ENCODE measurements at places on chromosomes 13 and 19.

- no peak for DNase-seq
Measured at GRCh38 chr13:30156826-30157615, 150.3 kb downstream of the KATNAL1 start.

- no peak for DNase-seq
Measured at GRCh38 chr19:17419154-17419620, 660 bp upstream of the MVB12A start.

DNA sequence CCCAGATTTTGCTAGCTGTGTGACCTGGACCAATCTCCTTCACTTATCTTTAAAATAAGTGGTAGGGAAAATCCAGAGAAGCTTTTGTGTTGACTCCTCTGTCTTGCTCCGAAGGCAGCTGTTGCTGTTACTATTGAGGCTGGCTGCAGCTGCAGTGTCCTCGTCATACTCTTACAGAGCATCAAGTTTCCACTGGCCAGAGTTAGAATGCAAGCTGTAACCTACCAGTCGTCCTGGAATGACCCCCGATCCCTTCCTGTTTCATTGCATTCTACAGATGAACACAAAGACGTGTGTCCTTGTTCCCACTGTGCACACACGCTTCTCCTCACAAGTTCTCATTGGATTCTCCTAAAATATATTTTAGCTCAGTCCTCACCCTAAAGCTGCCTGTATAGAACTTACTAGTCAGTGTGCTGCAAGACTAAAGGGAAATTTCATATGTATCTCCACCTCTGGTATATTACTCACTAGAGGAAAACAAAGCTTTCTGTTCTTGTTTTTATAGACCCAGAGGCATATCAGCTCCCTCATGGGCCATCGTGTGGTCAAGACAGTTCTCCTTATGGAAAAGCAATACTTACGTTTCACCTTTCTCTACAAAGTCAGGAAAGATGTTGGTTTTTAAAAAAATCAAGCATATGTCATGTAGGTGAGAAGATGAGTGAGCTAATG lies 589.8 kb downstream of the LMO7 start:
- DNase-seq, result no peak

DNA sequence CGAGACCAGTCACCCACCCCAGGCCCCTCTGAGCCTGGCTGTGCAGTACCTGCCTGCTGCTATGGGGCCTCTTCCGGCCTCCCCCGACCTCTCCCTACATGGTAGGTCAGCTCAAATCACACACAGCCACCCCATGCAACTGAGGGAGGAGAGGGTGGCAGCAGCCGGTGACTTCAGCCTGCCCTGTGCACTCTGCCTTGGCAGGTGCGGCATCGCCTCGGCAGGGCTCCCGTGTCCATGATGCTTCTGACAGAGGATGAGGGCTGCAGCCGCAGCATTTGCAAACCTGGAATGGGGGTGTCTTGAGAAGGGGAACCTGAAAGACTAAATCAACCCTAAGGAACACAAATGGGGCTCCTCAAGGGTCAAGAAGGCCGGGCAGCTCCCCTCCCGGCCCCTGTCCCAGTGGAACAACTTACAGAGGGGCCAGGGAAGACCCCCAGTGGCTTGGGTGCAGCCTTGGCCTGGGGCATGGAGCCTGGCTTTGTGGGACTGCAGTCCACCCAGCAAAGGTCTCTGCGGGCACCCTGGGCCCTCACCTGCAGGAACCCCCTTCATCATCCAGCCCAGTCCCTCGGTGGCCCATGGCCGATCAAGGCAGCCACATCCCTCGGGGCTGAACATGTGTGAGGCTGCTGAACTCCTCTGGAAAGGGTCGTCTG lies 6.7 kb downstream of the TEX29 start:
- no peak for DNase-seq

DNA sequence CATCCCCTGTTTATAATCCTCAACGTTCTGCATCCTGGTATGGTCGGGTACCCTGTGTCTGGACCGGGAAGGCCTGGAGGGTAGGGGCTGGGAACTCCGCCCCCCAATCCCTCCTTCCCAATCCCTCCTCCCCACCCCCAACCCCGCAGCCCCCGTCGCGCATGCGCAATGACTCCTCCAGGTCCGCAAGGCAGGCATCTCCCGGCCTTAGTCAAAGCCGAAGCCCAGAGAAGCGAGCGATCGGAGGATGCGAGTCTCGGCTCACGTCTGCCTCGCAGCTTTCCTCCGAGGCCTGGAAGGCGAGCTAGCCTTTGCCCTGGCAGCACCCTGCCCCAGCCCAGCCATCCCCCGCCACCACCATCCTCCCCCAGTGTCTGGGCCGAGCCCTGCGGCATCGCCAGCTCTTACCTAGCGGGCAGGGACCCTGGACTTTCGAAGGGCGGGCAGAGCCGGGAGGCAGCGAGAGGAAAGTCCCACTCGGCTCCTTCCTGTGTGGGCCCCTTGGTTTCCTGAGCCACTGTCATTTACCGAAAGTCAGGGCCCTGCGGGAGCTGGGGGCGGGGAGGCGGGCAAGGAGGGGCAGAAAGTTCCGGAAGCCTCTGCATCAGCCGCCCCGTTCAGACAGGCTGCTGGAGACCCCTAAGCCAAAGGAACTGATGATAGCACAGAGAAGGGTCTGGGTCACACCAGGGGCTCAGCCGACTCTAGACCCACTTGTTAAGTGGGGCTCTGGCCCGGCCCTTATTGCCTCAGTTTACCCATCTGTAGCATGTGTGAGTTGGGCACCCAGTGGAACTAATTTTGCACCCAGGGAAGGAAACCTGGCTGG lies at the start of gene JAK3:
Gene JAK3 (minus strand): TSS at position 445 of the 829 bp plus-strand sequence. CDS start 3,565 bp downstream, outside the sequence.
- peak; percentile 84 for DNase-seq

GRCh38 chr13:101115762-101116171 lies 300.5 kb downstream of the NALCN start:
- peak; percentile 3 for DNase-seq

DNA sequence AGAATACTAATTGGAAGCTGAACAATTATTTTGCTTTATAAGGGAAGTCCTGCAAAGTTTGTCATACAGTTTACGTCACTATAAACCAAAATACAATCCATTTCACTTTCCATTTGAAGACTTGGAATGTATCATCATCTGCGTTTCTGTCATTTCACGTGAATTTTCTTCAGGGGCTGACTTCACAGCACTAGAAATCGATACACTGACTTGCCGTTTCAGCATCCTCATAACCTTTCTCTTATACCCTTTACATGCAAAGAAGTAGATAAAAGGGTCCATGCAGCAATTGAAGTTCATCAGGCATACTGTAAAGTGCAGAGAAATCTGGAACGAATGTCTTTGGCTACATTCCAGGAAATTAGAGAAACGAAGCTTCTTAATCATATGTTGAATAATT lies 12.2 kb downstream of the GPR183 start:
- DNase-seq, result no peak

GRCh38 chr13:26992951-26993719 lies 178.5 kb downstream of the USP12 start:
- no peak for DNase-seq

GRCh38 chr13:30395192-30396158 lies 26.8 kb upstream of the UBE2L5 start:
- peak; percentile 93 for DNase-seq

- DNase-seq, result no peak
Measured at GRCh38 chr19:32471095-32471494, 65.5 kb downstream of the DPY19L3 start.

DNA sequence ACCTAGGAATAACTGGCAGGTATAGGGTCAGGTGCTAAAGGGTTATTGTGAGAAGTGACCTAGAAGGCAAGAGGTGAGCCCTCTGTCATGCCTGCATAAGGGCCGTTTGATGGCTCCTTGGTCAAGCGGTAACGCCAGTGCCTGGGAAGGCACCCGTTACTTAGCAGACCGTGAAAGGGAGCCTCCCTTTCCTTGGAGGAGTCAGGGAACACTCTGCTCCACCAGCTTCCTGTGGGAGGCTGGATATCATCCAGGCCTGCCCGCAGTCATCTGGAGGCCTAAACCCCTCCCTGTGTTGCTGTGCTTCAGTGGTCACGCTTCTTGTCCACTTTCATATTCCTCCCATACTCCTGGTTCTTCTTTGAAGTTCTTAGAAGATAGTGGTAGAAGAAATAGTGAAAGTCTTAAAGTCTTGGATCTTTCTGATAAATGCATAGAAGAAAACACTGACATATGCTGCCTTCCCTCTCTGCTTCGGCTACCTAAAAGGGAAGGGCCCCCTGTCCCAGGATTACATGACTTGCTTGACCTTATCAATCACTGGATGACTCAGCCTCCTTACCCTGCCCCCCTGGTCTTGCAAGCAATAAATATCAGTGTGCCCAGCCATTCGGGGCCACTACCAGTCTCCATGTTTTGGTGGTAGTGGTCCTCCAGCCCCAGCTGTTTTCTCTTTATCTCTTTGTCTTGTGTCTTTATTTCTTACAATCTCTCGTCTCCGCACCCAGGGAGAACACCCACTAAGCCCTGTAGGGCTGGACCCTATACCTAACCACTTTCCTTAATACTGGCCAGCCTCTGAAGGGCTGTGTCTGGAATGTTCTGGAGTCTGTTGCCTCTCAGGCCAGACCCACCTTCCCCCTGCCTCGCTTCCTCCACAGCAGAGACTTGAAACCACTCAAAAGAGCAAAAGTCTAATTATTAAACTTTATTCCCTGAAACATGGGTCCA lies 16.1 kb upstream of the ABCC4 start:
- peak; percentile 68 for DNase-seq

- DNase-seq, result no peak
Measured at GRCh38 chr13:87667686-87668085, 3.5 kb upstream of the SLITRK5 start.

- DNase-seq, result no peak
Measured at GRCh38 chr19:29060813-29061364, 152.1 kb downstream of the UQCRFS1 start.

GRCh38 chr13:65582160-65582559 lies 1648.0 kb downstream of the PCDH9 start:
- no peak for DNase-seq

GRCh38 chr13:111380431-111380830 lies 60.0 kb downstream of the TEX29 start:
- DNase-seq, result no peak

DNA sequence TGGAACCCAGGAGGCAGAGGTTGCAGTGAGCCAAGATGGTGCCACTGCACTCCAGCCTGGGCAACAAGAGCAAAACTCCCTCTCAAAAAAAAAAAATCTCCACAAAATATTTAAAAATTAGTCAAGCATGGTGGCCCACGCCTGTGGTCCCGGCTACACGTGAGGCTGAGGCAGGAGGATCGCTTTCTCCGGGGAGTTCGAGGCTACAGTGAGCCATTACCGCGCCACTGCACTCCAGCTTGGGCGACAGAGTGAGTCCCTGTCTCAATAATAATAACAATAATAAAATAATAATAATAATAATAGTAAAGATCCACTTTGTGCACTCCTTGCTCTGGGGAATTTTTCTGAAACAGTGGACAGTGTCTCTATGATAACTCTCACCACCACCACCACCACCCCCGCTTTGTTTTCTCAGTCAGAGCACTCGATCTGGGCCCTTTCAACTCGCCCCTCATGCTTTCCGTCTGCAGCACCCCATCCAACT lies 8.7 kb downstream of the NAPSA start:
- DNase-seq, result no peak

GRCh38 chr19:1171755-1172352 lies 2.2 kb downstream of the SBNO2 start:
- no peak for DNase-seq

DNA sequence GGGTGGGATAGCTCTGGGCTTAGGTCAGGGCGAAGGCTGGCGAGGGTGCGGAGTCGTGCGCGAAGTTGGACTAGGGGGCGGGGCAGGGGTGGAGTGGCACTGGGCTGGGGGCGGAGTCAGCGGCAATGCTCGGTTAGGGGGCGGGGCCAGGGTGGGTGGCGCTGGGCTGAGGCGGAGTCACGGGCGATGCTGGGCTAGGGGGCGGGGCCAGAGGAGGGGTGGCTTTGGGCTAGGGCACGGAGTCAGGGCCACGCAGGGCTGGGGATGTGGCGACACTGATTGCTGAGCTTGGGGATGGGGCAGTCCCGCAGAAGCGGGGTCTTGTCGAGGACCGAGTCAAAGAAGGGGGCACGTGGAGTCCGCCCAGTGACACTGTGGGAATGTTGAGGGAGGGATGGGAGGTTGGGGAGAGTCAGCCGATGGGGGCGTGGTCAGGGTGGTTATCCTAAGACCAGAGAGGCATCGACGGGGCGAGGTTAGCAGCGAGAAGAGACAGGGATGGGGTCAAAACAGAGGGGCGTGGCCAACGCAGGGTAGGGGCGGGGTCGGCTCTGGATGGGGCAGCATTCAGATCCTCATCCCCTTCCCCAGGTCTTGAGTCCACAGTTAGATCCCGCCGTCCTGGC lies 8.7 kb downstream of the HOMER3 start:
- peak; percentile 94 for DNase-seq

- DNase-seq, result peak; percentile 40
Measured at GRCh38 chr13:30119476-30119875, 187.9 kb downstream of the KATNAL1 start.

DNA sequence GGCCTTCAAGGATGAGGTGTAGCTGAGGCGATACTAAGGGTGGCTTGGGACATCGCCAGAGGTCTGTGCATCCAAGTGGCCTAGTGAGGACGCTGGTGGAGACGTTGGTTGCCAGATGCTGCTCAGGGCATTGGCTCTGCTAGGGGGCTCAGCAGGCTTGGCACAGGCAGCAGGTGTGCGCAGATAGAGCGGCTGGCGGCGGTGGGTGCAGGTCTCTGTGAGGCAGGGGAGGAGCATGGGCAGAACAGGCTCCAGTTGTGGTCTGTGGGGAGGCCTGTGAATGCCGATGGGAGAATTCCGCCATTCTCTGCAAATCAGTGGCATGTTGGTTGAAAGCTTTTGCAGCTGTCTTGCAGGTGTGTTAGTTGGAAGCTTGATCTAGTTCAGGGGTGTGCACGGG lies 21.2 kb downstream of the PRAM1 start:
- no peak for DNase-seq

- DNase-seq, result peak; percentile 10
Measured at GRCh38 chr13:83975655-83976165, 93.4 kb upstream of the SLITRK1 start.

- no peak for DNase-seq
Measured at GRCh38 chr13:103730407-103730806, 664.2 kb upstream of the SLC10A2 start.

- peak; percentile 23 for DNase-seq
Measured at GRCh38 chr13:113816254-113816929, 47.5 kb downstream of the GAS6 start.

DNA sequence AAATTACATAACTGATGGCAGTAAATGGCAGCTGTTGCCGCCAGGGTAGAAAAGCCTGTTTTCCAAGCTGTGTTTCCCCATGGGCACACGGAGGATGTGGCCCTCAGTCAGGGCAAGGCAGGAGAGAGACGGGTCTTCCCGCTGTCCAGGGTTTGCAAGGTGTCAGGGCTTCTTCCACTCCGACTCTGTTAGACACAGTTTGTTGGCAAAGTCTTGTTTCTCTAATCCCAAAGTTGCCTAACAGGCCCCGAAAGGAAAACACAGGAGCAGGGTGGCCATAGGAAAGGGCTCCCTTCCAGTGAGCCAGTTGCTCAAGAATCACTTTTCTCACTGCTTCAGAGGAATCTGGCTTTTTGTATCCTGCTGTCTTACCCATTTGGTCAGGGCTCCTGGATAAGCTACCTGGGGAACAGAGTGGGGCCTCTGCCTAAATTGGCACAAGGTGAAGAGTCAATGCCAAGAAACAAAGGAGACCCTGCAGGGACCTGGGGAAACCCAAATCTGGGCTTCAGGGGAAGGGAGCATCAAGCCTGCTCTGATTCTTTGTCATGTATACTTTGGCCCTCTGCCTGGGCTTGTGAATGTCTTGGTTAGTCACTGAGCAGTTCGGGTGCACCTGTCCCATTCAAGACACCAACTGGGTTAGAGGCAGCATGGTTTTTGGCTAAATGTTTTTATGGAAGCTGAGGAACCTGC lies 29.0 kb upstream of the CXCL17 start:
- DNase-seq, result no peak

- peak; percentile 20 for DNase-seq
Measured at GRCh38 chr13:50318887-50319286, 303.6 kb downstream of the KCNRG start.
